ENCODE measurements at places on chromosomes 5 and 9.

DNA sequence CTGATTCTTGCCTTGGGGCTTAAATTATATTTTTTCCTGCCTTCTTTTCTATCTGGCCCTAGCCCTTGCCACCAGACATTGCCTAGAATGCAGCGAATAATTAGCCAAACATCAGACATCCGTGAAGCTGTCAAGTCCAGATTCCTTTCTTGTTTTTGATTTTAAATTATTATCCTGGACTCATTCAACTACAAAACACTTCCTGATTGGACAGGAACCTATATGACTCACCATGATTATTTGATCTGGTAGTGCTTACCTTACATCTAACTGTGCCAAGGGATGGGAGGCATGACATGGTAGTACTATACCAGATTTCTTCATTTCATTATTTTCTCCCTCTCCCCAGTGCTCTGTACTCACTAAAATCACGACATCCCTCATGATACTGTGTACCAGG, 829.6 kb downstream of the TLR4 start:
- DNase-seq = no peak

GRCh38 chr9:27673641-27674040, 100.4 kb upstream of the C9orf72 start:
- DNase-seq = no peak

DNA sequence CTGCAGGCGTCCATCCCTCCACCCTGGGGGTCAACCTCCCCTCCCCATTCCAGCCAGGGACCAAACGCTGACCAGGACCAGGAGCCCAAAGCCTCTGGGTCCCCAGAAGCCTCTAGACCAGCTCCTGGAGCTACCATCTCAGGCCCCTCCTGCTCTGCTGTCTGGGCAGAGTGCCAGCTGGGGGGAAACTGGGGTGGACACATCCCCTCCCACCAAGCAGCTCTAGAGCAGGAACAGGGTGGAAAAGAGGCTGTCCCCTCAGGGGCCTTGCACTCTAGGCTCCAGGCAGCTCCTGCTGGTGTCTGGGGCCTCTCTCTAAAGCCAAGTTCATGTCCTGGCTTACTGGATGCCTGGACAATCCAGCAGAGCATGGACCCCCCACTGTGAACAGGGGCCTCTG, 4.4 kb downstream of the SSNA1 start:
- DNase-seq = no peak

DNA sequence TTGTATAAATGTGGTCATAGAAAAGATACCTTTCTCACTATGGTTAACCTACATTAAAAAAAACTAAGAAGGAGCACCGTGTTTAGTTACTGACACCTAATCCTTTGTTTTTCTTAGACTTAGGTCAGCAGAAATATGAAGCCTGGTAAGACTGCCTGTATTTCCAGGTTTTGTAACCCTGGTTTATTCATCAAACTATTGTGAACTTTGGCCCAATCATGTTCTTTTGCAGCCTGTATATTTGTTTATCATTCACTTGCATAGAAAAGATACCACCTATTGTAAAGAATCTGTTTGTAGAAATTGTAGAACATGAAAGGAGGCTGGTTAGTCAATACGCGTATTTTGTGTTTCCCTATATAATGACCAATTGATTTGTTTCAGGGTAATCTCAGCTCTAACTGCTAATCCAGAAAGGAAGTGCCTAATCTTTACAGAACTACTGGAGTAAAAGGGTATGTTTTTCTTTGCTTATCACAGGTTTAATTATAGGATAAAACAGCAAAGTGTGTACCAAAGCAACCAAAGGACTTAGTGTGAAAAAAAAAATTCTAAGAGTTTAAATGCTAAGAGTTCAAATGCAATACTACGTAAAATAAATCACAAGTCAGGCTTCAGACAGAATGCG, 103.6 kb downstream of the LURAP1L start:
- DNase-seq = peak; percentile 55

DNA sequence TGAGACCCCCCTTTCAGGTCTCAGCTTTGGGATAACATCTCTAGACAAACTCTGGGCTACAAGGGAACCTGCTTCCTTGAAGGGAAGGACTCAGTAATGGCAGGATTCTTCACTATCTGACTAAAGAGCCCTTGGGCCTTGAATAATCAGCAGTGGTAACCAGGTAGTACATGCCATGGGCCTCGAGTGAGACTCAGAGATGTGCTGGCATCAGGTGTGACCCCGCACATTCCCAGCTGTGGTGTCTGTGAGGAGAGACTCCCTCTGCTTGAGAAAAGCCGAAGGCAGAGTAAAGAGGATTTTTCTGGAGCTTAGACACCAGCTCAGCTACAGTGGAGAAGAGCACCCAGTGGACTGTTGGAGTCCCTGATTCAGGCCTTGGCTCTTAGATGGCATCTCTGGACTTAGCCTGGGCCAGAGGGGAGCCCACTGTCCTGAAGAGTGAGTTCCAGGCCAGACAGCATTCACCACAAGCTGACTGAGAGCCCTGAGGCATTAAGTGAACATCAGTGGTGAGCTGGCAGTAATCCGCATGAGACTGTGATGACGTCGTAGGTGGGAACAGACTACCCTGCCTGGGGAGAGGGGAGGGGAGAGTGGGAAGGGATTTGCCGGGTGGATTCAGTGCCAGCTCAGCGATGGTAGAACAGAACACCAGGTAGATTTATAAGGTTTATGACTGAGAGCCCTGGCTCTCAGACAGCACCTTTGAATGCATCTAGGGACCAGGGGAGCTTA, 5.3 kb upstream of the ZNF782 start:
- peak; percentile 71 for DNase-seq

GRCh38 chr9:20538956-20539355, 83.3 kb downstream of the MLLT3 start:
- DNase-seq = peak; percentile 26

GRCh38 chr9:97109194-97109811, 70.4 kb upstream of the CTSV start:
- peak; percentile 42 for DNase-seq

GRCh38 chr5:18932081-18932480, 1055.9 kb downstream of the CDH18 start:
- DNase-seq = no peak

GRCh38 chr9:68643901-68644809, 60.9 kb upstream of the PIP5K1B start:
- no peak for DNase-seq

DNA sequence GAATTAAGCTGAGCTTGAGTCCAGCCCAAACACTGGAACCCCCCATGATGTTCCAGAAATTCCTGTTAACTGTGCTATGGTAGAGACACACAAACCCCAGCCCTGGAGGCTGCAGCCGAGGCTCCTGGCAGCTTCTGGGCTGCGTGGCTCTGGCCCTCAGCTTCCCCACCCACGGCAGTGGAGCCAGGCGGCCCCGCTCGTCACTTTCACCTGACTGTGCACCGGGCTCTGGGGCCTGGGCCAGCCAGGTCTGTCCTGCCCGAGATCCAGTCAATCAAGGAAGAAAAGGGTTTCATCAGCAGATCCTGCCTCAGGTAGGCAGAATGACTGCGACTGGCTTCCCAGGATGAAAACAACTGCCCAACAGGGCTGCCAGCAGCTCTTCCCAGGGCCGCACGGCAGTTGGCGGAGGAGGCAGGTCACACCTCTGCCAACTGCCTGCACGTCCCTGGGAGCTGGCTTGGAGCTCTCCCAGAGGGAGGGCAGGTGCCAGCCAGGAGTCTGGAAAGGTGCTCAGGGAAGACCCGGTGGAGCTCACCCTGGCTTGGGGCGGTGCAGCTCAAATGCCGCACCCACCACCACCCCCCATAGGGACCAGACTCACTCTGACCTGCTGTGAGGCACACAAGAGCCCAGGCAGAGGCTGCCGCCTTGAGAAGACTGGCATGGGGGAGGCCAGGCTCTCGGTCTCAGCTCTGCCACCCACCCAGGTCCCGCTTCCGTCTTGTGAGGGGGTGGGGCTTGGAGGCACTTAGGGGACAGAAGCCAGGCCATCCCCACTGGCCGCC, 20.7 kb downstream of the BRD3 start:
- DNase-seq = no peak

- no peak for DNase-seq
Observed at GRCh38 chr5:80468131-80468530, 19.8 kb upstream of the FAM151B start.

DNA sequence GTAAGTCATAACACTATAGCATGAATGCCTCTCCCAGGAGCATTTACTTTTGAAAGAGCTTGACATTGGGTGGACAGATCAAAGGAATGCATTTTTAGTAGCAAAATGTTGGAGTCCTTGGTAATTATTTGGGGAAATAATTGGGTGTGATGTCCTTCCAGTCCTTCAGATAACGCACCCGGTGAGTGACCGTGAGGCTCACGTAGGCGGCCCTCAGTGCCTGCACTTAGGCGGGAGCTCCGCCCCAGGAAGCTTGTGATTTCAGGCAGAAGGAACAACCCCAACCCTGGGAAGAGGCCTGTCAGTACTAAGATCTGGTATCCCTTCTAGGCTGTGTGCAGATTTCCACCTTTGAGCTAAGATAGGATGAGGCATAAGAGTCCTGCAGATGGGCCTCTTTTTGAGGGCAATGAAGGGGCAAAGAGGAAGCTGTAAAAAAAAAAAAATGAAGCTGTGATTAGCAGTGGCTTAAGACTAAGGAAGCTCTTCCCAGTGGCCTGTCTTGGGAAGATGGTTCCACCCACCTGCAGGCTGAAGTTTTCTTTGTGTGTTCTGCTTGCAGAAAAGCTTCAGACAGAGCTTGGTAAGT, 14.9 kb downstream of the BTNL9 start:
- no peak for DNase-seq

DNA sequence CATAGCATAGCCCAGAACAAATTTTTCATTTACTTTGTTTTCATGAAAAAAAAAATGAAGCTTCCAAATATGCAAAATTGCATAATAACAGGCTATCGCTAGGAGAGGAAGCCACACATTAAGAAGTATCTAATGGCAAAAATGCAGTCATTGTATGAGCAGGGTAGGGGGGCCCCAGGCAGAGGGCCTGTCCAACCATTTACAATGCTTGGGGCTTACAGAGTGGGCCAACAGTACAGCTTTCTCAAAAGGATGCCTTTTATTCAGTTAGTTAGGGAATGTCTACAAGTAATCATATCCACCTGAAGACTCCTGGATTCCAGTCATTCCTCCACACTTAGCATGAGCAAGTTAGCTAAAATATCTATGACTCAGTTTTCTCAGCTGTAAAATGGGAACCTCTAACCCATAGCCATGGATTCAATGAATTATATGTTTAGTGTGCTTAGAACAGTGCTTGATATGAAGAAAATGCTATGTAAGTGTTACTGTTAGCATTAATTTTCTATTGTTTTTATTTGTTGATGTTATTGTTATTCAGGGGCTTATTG, 117.7 kb downstream of the GAS1 start:
- no peak for DNase-seq

DNA sequence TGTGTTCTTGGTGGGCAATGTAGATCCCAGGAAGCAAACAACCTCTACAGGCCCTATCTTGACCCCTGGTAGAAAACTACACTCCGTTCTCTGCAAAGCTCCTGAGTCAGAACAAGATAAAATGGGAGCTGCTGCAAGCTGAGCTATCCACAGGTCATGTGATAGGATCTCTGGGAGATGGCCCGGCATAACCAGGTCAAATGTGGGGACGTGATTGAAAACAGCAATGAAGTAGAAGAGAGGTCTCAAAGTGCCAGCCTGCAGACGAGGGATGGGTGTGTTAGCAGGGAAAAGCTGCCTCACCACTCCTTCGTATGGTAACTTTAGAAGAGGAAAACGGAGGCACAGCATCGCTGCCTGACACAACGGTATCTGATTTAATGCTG, 25.0 kb downstream of the NRG2 start:
- no peak for DNase-seq

GRCh38 chr5:180873615-180874520, 12.8 kb upstream of the ZFP62 start:
- peak; percentile 42 for DNase-seq

DNA sequence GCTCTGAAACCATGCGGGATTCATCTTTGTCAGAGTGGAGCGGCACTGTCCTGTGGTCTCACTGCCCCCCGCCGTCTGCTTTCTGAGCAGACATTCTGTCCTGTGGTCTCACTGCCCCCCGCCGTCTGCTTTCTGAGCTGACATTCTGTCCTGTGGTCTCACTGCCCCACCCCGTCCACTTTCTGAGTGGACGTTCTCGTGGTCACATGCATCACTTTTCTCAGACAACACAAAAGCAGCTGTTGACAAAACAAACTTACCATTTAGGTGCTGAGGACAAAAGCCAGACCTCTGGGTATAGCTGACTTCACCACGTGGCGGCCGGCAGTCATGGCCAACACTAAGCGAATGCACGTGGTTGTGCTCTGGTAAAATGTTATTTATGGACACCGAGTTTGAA, 2.8 kb downstream of the LRRC14B start:
- no peak for DNase-seq

DNA sequence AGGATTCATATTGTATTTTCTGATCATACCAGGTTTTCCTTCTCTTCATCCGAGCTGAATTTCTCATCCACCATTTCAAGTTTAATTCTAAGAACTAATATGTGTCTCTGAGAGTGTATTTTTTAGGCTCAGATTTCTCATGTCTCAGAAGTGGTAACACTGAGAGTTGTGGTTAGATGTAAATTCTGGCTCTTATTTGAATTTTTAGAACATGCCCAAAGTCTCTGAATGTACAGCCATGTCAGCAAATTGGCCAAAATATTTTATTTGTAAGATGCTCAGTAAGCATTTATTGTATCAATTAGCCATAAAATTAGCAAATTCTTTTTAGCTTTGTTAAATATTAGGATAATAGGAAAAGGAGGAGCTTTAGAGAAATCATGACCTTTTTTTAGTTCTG, 16.6 kb downstream of the SV2C start:
- DNase-seq = no peak

GRCh38 chr9:18074041-18074440, 399.9 kb upstream of the ADAMTSL1 start:
- DNase-seq = no peak

GRCh38 chr5:4802044-4802443, 338.1 kb upstream of the ADAMTS16 start:
- DNase-seq = no peak

DNA sequence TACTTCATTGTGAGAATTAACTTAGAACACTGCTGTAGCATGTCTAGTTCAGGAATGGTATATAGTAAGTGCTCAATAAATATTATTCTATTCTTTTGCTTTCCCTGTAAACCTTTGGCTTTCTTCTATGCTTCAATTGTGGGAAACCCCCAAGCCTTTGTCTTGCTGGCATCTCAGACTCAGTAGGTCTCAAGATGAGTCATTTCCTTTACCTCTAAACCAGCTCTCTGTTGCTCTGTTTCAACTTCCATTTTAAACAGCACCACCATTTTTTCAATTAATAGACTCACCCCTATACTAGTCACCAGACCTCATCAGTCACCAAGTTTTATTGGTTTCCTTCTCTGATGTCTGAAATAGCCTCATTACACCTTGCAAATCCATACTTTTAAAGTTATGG, 43.5 kb downstream of the DMAC1 start:
- DNase-seq = no peak

GRCh38 chr5:18601185-18601584, 966.9 kb downstream of the TAF11L14 start:
- DNase-seq = no peak

GRCh38 chr9:37002413-37003217, 31.5 kb downstream of the PAX5 start:
- no peak for DNase-seq

GRCh38 chr9:79976257-79977073, 404.7 kb downstream of the TLE4 start:
- DNase-seq = no peak

Data from fibroblast of mammary gland (primary cell).